Kasumi-1 (cell line): ENCODE measurements at places on chromosomes 2 and 18.

GRCh38 chr2:241771286-241772062 is 5.1 kb upstream of the GAL3ST2 start:
- no peak for DNase-seq

DNA sequence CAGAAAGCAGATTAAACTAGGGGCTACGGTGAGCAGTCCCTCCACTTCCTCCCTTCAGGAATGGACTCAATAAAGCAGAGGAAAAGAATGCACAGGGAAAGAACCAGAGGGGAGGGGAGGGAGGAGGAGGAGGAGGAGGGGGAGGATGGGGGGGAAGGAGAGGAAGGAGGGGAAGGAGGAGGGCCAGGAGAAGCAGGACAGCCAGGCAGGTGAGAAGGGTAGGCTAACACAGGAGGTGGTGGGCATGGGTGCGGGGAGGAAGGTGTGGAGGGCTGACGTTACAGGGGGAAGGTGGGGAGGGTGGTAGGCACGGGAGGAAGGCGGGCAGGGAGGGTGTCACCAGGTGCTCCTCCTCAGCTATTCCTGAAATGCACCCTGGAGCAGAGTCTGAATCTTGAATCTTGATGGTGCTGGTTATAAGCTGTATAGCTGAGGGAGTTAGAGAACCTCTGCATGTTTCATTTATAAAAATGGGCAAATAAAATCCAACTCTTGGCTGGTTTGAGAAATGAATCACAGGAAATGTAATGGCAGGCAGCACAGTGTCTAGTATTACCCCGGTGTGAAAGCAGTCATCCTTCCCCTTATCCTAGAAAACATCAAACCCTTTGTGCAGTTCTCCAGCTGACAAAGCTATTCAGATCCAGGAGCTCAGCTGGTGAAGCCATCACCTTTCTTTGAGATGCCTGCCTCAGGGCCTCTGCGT is 3.4 kb downstream of the TMEM18 start:
- DNase-seq, result no peak

- DNase-seq, result peak; percentile 28
Observed at GRCh38 chr18:56569416-56569815, 69.0 kb downstream of the TXNL1 start.

DNA sequence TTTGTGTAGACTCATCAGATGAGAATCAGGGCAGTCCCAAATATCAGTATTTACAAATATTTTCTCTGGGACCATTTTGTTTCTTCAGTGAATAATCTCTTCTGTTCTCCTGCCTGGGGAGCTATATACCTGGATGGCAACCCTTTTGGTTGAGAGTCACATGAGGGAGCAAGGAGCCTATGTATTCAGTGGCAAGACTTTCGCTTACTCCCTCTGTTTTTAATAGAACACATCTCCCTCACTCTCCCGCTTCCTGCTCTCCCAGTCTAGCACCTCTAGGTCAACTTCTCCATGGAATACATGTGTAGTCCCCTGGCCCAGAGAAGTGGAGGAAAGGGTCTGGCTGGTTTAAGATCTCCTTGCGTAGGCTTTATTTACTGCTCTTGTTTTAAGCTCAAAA is 600.3 kb downstream of the CCDC85A start:
- DNase-seq, result no peak

DNA sequence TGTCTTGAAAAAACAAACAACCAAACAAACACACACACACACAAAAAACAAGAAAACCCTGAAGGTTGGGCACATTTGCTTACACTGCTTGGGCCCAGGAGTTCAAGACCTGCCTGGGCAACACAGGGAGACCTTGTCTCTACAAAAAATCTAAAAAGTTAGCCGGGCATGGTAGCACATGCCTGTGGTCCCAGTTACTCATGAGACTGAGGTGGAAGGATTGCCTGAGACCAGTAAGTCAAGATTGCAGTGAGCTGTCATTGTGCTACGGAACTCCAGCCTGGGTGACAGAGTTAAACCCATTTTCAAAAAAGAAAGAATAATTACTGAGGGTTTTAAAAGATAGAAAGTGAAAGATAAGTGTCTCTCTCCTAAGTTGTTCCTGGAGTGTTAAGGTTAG is 103.4 kb downstream of the MBD5 start:
- DNase-seq, result no peak

DNA sequence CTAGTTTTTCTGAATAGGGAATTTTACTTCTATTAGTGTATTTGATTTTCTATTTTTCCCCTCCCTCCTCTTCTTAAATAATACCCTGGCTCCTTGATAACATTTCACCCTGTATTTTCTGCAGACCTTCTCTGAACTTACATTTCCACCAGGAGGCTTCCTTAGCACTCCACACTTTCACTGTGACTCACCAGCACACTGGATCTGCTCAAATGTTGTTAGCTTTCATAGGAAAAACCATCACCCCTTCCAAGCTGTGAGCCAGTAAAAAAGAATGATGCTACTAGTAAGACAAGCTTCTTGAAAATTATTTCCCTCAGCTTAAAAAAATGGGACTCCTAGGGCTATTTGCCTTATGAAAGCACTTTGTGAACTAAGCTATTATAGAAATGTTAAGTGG is 16.1 kb downstream of the SUPT7L start:
- no peak for DNase-seq

- DNase-seq, result no peak
Observed at GRCh38 chr2:201777869-201778268, 2.9 kb downstream of the ALS2 start.

GRCh38 chr2:136319651-136320050 is 201.7 kb upstream of the CXCR4 start:
- DNase-seq, result no peak

DNA sequence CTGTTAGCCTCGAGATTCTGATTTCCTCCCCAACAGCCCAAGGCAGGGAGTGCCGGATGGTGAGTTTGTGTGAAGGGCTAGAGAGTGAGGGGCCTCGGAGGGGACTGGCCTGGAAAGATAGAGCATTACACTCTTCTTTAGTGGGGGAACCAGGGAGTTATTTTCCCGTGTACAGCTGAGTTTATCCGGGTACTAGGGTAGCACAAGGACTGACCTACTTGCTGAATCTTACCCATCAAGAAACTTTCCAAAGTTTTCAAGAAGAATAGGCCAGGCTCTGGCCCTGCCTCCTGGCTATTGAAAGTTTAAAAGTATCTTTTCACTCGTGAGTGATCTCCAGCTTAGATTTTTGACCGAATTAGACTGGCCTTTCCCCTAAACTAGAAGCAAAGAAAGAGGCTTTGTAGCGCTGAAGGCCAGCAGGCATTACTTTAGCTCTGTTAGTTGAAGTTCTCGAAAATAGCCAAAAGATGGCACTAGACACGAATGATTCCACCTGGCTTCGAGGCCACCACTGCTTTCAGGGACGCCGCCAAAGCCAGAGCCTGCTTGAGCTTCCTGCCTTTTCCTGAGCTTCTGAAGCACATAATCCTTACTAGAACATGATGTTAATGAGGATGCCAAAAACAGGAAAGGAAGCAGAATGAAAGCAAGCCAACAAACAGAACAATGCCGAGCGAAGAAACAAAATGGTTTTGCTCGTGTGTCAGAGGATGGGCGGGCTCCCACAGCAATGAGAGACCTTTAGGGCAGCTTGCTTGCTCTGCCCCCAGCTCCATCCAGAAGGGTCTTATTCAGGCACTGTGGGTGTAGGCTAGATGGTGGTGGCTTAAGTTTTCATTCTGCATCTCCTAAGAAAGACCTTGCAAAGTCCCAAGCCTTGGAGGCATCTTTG is 55.8 kb downstream of the TSN start:
- peak; percentile 75 for DNase-seq

DNA sequence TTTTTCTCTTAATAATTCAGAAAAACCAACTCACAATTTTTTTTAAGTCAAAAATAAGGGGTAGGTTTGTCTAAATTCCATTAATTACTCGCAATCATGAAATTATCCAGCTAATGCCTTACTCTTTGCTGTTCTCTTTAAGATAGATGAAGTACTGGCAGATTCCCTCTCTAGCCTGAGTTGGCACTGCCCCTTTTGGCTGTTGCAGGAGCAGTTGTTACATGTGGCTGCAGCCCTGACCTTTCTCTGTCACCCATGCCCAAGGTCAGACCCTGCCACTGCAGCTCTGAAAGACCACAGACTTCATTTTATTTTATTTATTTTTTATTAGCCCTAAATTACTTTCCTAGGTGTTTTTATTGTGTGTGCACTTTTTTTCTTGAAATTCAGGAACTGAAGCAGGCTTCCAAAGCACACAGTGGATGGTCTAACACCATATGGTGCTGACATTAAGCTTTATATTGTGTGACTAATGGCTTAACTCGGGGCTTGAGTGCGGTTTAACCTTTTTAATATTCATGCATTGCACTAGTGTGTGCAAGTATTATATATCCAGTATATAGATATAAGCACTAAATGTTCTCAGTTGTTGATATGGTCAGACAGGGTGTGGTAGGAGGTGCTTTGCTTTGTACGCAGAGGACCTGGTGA is 313.0 kb downstream of the CDH2 start:
- DNase-seq, result no peak

GRCh38 chr2:160901613-160902012 is 258.6 kb upstream of the TANK start:
- no peak for DNase-seq

- DNase-seq, result no peak
Observed at GRCh38 chr2:131148426-131148825, 43.3 kb downstream of the PLEKHB2 start.

GRCh38 chr2:233435436-233436190 is 81.3 kb downstream of the DGKD start:
- DNase-seq, result no peak

- DNase-seq, result no peak
Observed at GRCh38 chr2:100563407-100564247, 834 bp downstream of the PDCL3 start.
